ENCODE measurements at places on chromosomes 7 and 10.

DNA sequence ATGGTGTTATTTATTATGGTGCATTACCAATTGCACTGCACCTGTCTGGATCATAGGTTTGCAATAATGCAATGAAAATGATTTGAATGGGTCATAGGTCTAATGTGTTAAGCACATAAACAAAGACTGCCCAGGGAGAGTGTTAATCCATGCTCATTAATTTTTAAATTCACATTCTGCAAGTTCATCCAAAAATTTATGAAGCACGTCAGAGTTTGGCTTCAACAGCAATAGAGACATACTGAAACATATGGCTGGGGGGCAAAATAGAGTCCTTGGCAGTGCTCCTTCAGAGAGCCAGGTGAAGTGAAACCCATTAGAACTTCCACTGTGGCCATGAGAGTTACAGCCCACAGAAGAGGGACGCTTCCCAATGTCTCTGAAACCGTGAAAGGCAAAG, 441.1 kb downstream of the POM121L12 start:
- no peak for DNase-seq

- no peak for DNase-seq
Measured at GRCh38 chr7:51973939-51974338, 657.3 kb upstream of the COBL start.

DNA sequence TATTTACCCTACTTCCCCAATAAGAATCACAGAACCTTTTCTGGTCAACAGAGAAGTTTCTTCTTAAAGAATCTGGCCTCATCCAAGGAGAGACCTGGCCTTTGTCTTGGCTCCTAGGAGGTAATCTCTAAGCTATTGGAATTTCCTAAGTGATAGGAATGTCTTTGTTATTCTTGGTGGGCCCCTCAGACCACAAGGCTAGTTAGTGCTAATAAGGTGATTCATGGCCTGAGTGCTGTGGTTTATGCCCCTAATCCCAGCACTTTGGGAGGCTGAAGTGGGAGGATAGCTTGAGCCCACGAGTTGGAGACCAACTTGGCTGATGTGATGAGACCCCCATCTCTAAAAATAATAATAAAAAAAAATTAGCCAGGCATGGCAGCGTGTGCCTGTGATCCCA, 60.0 kb upstream of the CYP2C18 start:
- no peak for DNase-seq

GRCh38 chr7:43906331-43907010, at the start of gene URGCP:
Gene URGCP, minus strand, starts transcription at chr7:43906596. Its CDS starts 21 bp downstream, at chr7:43906575.
- DNase-seq = peak; percentile 68

DNA sequence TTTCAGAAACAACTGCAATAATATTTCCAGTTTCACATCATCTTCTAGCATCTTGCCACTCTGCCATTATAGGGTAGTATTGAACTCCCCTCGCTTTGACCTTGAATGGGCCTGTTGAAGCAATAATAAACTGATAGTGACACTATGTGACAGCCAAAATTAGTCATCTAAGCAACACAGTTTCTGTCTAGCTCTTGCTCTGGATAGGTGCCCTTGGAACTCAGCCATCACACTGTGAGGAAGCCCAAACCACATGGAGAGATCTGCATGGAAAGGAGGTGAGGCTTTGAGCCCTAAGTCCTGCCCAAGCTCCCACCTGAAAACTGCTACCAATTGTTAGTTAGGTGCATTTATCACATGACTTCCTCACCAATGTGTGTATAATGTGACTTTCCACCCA, 18.1 kb upstream of the KCND2 start:
- no peak for DNase-seq

- no peak for DNase-seq
Measured at GRCh38 chr7:122010116-122010515, 133.9 kb downstream of the AASS start.

DNA sequence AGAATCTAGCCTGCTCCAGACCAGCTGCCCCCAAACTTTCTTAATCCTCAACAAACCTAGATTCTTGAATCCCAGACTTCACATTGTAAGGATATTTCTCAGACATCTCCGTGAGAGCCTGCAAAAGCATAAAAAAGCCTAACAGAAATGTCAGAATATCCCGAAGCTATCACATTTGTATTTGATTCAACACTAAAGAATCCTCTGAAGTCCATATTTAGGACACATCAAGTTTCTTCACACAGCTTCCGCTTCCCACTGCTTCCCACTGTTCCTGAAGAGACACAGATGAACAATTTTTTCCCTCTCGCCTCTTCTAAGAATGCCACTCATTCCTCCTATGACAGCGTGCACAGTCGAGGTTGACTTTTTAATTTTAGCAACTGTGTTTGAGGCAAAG, 396.2 kb upstream of the IGFBP3 start:
- DNase-seq = no peak

GRCh38 chr10:112045938-112046337, 137.6 kb downstream of the GPAM start:
- no peak for DNase-seq

DNA sequence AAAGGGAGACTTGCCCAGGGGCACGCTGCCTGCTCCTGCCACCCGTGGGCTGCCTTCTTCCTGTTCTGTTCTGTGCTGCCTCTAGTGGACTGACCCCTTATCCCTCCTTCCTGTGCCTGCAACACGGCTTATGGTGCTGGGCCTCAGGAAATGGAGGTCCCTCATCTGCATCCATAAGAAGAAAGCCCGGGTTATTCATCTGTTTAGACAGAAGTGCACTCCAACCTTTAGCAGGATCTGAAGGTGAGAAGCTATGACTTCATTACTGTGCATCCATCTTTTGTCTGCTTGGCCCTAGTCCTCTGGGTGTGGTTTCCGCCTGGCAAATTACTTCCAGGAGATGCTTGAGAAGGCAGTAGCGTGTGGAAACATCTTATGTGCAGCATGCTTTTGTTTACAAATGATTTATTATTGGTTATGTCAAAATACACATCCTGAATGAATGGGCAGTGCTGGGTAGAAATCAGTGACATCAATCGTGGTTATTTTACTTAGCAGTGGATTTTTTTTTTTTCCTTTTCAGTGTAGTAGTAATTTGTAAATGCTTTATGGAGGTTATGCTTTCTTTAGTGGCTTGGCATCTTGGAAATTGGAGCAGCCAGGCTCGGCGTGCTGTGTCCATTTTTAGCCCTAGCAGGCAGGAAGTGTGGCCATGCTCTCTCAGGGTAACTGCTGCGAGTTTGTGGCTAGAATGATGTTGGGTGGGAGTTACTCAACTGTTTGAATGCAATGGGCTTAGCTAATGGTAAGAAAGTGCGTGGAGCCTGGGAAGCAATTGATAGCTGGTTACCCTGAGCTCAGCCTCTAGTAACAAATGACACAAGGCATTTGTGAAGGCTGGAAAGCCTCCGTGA, 12.7 kb downstream of the PTPRE start:
- no peak for DNase-seq

DNA sequence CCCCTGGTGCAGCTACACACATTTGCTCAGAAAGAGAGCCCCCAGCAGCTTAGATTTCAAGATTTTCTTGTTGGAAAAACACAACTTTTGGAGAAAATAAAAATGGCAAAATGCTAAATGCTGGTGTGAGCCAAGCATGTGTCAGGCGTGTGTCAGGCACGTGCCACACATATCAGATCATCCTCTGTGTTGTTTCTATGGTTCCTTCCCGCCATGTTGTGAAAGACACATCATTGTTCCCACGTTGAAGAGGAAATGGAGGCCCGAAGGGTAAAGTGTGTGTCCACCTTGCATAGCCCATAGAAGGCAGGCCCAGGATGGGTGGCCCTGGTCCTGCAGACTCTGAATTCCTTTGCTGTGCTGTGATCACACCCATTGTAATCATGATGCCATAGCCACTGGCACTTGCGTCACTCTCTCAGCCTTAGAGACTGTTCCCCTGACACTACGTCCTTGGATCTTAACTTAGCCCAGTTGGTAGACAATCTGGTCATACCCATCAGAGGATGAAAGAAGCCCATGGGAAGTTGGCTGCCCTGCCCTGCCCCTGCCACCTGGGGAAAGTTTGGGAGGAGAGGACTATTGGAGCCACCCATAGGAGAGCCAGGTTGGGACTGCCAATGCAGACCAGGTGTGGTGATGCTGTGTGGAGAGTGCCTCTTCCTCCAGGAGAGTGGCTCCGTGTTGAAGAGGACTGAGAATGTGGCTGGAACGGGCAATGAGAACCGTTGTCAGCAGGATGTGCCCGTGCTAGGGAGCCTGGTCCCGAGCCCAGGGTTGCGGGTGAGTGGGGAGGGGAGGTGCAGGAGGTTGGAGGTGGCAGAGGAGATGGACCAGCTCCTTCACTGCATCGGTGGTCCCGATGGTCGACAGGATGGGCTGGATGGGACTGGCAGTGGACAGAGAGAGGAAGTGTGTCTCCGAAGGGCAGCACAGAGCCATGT, 65.6 kb upstream of the IGFBP3 start:
- DNase-seq = no peak

DNA sequence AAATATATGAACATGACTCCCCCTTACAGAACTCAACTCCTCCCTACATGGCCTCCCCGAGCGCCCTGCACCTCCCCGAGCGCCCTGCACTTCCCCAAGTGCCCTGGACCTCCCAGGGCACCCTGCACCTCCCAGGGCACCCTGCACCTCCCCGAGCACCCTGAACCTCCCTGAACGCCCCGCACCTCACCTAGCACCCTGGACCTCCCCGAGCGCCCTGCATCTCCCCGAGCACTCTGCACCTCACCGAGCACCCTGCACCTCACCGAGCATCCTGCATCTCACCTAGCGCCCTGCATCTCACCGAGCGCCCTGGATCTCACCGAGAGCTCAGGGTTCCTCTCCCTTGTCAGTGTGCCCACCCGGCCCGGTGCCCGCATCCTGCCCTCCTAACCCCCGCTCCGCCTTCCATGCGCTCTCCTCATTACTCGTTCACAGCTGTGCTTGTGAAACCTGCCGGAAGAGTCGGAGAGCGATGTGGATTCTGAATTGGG, 134.3 kb downstream of the ACTR3B start:
- no peak for DNase-seq

Data from GM18507 (cell line).